Activated T-cell treated with anti-CD3 and anti-CD28 coated beads for 48 hours (primary cell): ENCODE measurements at places on chromosomes 16 and 17.

DNA sequence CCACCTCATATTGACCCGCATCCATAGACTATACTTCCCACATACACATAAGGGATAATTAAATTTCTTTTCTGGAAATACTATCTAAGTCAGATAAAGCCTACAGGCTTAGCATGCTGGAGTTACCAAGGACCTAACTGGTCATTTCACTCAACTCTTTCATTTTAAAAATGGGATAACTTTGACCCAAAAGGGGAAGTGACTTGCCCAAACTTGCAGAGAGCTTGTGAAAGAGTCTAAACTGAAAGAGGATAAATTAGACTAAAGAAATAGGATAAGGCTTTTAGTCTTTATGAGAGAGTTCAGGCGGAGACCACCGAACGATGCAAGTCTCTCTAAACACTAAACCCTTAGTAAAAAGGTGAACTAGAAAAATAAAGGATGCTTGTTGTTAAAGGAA lies 3.9 kb upstream of the KRT33A start:
- no peak for DNase-seq

- no peak for DNase-seq
Measured at GRCh38 chr17:79954281-79955166, 81.1 kb downstream of the TBC1D16 start.

DNA sequence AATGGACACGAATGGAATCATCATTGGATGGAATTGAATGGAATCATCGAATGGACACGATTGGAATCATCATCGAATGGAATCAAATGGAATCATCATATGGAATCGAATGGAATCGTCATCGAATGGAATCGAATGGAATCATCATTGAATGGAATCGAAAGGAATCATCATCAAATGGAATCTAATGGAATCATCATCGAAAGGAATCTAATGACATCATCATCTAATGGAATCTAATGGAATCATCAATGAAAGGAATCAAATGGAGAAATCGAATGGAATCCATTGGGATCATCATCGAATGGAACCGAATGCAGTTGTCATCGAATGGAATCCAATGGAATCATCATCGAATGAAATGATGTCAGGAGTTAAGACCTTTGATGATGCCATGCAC lies 154.9 kb downstream of the SHCBP1 start:
- DNase-seq: no peak

DNA sequence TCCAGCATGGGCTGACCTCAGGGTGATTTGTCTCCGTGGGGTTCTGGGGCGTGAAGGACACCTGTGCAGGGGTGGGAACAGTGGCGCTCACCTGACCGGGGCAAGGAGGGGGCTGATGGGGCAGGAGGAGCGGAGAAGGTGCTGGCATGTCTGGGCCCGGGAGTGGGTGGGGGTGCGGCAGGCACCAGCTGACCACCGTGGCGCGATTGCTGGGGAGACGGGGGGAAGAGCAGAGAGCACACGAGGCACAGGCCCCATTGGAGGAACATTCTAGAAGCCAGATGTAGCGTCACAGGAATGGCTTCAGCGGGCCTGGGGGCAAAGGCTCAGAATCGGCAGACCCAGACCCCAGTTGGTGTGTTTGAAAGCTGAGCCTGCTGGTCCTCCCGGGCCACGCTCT lies 12.1 kb downstream of the CACNA1H start:
- no peak for DNase-seq

- DNase-seq: no peak
Measured at GRCh38 chr16:73093146-73094144, 45.5 kb upstream of the ZFHX3 start.
